ENCODE measurements at places on chromosomes 5 and 9.
A peak's percentile ranks its signal among the peaks of the same experiment; 100 is the strongest.

- H3K36me3 ChIP-seq: no peaks in the 10 kb centered on the region
- H3K27ac ChIP-seq: no peak overlapping the region
- peaks cover 11% of the 10 kb centered on the region for H3K4me1 ChIP-seq
Measured at GRCh38 chr9:98870782-98871557, 63.5 kb downstream of the GALNT12 start.

DNA sequence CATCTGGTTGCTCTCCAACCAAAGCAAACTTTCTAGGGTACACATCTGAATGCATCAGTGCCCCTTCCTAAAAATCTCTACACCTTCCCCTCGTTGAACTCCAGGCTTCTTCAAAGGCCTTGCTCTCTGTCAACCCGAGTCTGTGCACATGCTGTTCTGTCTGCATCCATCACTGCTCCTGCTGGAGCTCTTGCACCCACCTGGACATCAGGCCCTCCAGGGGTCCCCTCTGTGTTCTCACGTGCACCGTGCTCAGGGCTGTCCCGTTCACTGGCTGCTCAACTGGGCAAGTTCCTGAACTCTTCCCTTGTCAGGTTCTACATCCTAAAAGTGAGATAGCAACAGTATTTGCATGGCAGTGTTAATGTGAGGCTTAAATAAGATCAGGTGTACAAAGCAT, 62.7 kb upstream of the ANGPTL2 start:
- H3K27me3 ChIP-seq: no peaks in the 10 kb centered on the region
- no peaks in the 10 kb centered on the region for H3K36me3 ChIP-seq
- H3K27ac ChIP-seq: no peak overlapping the region
- no peak for DNase-seq

DNA sequence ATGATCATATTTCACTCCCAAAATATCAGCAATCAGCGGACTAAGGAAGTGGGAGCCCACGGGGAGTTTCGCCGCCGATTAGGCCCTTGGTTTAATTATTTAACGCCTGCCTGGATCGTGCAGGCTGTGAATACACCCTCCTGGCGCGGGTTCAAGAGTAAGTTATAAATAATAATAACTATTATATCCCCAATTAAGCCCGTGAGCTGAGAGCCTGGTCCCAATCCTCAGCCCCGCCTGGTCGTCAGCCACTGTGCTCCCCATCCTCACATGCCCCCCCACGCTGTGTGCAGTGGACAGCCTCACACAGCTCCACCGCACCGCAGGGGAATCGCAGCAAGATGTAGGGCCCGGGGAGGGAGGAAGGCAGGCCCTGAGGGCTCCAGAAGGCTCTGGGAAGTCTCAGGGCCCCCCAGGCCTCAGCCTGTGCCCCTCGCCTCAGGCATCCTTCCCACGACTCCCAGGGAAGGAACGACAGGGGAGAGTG, 10.8 kb upstream of the PRRX2 start:
- no peak for DNase-seq
- H3K4me1 ChIP-seq: peaks cover 11% of the 10 kb centered on the region
- peak overlapping the region; percentile 65 for H3K27ac ChIP-seq
- H3K27me3 ChIP-seq: no peaks in the 10 kb centered on the region
- no peak overlapping the region for H3K4me3 ChIP-seq
- no peaks in the 10 kb centered on the region for H3K36me3 ChIP-seq

DNA sequence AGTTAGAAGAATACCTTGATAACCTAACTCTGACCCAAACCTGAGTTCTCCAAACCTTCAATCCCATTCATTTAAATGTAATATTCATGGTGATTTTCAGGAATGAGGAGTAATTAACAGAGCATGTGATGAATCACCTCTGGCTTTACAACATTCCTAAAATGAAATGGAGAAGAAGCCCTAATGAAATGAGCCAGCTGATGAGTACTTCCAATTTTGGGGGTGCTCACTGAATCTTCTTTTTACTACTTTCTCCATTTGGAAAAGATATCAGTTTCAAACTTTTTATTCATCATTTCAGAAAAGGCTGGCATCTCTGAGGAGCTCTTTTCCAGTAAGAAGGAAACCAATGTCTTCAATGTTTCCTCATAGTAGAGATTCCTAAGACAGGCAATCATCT, 2.9 kb upstream of the SPINK5 start:
- no peaks in the 10 kb centered on the region for H3K36me3 ChIP-seq
- H3K4me1 ChIP-seq: no peaks in the 10 kb centered on the region
- no peak overlapping the region for H3K4me3 ChIP-seq
- no peak for DNase-seq

- no peak overlapping the region for H3K27ac ChIP-seq
- H3K4me1 ChIP-seq: peaks cover 7% of the 10 kb centered on the region
- no peak overlapping the region for H3K4me3 ChIP-seq
- no peaks in the 10 kb centered on the region for H3K36me3 ChIP-seq
- no peaks in the 10 kb centered on the region for H3K27me3 ChIP-seq
Measured at GRCh38 chr9:120392245-120392644, 187.7 kb downstream of the CDK5RAP2 start.

DNA sequence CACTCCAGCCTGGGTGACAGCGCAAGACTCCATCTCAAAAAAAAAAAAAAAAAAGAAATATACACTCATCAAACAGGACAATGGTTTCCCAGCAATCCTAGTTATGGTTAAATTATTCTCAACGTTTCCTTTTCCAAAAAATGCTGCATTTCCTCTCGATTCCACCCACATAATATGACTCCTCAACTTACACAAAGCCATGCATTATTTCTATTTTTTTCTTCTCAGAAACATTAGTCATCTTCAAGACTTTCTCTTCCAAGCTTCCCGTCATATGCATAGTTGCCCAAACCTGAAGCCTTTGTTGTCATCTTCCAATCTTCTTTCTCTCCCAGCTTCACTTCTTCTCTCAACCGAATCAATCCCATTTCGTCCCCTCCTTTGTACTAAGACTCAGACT, 61.4 kb upstream of the RANBP6 start:
- no peak for DNase-seq
- no peaks in the 10 kb centered on the region for H3K27me3 ChIP-seq
- no peaks in the 10 kb centered on the region for H3K4me1 ChIP-seq
- H3K36me3 ChIP-seq: no peaks in the 10 kb centered on the region
- H3K4me3 ChIP-seq: no peak overlapping the region
- no peak overlapping the region for H3K27ac ChIP-seq

DNA sequence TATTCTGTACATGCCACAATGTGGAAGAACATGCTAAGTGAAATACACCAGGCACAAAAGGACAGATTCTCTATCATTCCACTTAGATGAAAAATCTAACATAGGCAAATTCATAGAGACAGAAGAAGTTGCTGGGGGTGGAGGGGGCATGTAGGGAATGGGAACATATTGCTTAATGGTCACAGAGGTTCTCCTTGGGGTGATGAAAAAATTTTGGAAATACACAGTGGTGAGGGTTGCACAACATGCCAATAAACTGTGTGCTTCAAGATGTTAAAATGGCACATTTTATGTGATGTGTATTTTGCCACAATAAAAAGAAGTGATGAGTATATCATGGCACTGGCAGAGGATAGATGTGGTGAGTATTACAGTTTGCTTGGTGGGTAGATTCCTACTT, 111.9 kb downstream of the SUSD1 start:
- no peak overlapping the region for H3K27ac ChIP-seq
- H3K36me3 ChIP-seq: no peaks in the 10 kb centered on the region
- no peak for DNase-seq
- no peak overlapping the region for H3K4me3 ChIP-seq

DNA sequence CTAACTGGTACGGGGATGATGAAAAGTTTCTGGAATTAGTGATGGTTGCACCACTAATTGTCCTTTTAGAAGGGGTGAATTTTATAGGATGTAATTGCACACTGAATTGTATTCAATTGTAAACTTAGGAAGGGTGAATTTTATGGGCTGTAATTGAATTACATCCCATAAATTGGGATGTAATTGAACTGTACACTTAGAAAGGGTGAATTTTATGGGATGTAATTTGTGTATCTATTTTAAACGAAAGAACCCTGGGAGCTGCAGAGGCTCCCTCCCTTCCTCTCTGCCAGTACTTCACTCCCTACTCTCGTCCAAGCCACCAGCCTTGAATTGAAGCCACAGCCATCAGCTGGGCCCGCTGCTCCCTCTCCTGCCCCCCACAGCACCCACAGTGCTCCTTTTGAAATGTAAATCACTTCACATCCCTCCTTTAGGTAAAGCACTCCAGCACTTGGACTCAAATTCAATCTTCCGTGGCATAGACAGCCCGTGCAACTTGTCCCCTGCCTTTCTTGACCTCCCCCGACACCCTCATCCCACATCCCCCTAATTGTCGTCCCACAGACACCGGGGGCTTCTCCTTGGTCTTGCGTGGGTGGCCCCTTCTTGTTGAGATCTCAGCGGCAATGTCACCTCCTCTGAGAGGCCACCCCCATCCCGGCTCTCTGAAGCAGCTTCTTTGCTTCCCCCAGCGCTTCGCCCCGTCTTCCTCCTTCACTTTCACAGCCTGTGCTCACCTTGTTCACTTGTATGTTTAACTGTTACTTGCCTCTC, 84.2 kb upstream of the HRH2 start:
- no peaks in the 10 kb centered on the region for H3K36me3 ChIP-seq
- H3K27ac ChIP-seq: no peak overlapping the region
- no peaks in the 10 kb centered on the region for H3K4me1 ChIP-seq
- DNase-seq: no peak
- no peak overlapping the region for H3K4me3 ChIP-seq

DNA sequence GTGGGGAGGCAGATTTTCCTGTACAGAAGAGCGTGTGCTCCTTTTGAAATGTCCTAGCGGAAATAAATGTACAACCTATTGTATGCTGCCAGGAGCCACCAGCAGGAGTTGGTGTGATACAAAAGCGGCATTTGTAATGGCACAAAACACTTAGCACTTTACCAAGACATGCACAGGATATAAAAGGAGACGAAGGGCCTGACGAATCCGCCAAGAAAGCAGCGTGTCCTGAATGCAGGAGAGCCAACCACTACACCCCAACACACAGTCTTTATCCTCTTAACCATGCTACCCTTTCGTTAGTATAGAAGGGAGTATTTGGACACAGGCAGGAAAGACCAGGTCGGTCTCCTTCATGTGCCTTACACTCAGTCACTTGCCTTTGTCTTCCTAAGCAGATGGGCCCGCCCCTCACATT, 218.1 kb downstream of the TRIM32 start:
- H3K27ac ChIP-seq: no peak overlapping the region
- no peaks in the 10 kb centered on the region for H3K27me3 ChIP-seq
- H3K4me3 ChIP-seq: no peak overlapping the region

- H3K36me3 ChIP-seq: no peaks in the 10 kb centered on the region
- DNase-seq: no peak
- no peak overlapping the region for H3K4me3 ChIP-seq
- no peaks in the 10 kb centered on the region for H3K27me3 ChIP-seq
- H3K4me1 ChIP-seq: no peaks in the 10 kb centered on the region
Measured at GRCh38 chr5:35672995-35673394, 55.3 kb downstream of the SPEF2 start.

DNA sequence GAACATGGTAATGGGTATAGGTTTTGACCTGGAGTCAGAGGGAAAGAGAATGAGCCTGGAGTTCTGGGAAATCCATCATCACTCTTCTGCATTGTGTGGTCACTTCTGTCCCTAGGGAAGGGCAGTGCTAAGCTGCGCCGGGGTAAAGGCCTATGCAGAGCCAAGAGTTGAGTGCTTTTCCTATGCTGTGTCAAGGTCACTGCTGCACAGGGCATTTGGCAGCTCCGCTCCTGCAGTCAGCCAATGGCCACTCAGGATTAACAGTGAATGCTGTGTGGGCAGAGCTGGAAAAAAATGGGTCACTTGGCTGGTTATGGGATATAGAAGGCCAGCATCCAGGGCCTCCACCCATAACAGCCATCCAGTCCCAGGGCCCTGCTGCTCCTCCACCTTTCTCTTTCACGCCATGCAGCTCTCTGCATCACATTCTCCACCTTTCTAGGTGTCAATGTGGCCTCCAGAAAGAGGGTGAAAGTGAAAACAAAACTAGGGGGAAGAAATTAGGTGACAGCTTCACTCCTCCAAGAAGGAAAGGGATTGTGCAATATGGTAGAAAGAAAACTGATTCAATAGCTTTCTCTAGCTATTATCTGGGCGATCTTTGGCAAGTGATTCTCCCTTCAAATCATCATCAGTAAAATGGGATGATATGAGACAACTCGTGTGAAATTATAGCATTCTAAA, 279.3 kb upstream of the ANKRD55 start:
- no peak overlapping the region for H3K27ac ChIP-seq
- no peak overlapping the region for H3K4me3 ChIP-seq
- H3K36me3 ChIP-seq: no peaks in the 10 kb centered on the region
- peaks cover 9% of the 10 kb centered on the region for H3K4me1 ChIP-seq
- no peaks in the 10 kb centered on the region for H3K27me3 ChIP-seq

DNA sequence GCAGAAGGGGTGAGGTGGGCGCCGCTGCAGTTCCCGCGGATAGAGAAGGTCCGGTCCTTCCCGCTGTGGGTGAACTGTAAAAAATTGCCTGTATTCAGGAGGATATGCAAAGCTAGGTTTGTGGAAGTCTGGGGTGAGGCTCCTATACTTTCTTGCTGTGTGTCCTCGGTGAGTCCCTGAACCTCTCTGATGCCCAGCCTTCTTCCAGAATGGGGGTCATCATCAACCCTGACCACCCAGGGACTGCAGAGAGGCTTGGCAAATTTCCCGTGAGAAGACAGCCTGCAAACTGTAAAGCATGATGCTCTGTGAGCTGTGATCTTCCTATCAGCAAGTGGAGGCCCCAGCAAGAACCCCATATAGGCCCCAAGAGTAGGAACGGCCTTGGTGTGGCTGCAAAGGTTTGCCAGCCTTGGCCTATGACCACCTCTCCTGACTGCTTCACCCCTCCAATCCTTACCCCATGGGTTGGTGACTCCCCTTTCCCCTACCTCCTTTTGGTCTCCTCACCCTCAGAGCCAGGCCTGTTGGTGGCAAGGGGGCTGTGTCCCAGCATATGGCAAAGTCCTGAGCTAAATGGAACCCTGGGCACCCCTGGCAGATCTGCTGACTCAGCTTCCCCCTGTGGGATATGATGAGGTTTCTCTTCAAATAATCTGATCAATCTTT, 760 bp downstream of the ALDH1B1 start:
- H3K4me1 ChIP-seq: peaks cover 24% of the 10 kb centered on the region
- H3K36me3 ChIP-seq: no peaks in the 10 kb centered on the region
- peak overlapping the region; percentile 74 for H3K4me3 ChIP-seq
- no peaks in the 10 kb centered on the region for H3K27me3 ChIP-seq
- DNase-seq: no peak
- H3K27ac ChIP-seq: peak overlapping the region; percentile 42

DNA sequence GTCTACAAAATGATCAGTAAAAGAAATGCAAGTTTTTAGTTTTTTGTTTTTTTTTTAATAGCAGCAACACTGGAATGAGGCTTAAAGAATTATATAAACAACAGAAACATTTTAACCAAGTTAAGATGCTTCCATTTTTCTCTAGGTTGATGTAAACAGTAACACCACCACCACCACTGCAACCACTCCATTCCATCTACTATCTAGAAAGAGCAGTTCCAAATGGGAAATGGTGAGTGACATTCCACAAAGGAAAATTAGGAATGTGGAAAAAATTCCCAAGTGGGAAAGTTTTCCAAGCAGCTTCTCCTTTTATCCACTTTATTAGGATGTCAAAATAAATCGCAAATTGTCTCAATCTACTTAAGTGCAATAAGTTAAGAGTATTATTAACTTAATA, 32.6 kb downstream of the SLC38A9 start:
- H3K36me3 ChIP-seq: no peaks in the 10 kb centered on the region
- H3K27me3 ChIP-seq: no peaks in the 10 kb centered on the region
- DNase-seq: no peak
- no peak overlapping the region for H3K4me3 ChIP-seq
- no peak overlapping the region for H3K27ac ChIP-seq

All from testis (tissue), 5 donors.